ENCODE measurements at places on chromosomes 1 and 21.

- DNase-seq: peak; percentile 53
Observed at GRCh38 chr1:232704694-232705680, 75.1 kb upstream of the SIPA1L2 start.

DNA sequence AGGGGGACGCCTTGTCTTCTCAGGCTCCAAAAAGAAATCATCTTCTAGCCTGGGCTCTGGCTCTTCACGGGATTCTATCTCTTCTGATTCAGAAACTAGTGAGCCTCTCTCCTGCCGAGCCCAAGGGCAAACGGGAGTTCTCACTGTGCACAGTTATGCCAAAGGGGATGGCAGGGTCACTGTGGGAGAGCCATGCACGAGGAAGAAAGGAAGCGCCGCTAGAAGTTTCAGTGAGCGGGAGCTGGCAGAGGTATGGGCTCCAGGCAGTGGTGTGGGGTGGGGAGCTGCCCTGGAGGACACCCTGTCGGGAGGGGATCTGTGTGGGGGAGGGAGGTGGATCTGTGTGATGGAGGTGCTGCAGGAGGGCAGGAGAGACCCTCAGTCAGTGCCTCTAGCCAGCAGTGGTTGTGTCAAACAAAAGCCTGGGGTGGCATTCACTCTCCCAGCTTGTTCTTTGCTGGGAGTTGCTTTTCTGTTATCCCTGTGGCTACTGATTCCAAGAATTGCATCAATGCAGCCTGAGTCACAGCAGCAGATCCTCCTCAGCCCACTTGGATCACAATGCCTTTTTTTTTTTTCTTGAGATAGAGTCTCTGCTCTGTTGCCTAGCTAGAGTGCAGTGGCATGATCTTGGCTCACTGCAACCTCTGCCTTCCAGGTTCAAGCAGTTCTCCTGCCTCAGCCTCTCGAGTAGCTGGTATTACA, 21.8 kb downstream of the KDM4A start:
- peak; percentile 67 for DNase-seq

- DNase-seq: no peak
Observed at GRCh38 chr1:41611068-41611931, 126.8 kb upstream of the EDN2 start.

GRCh38 chr1:229065613-229066012, 205.3 kb upstream of the RAB4A start:
- DNase-seq: no peak

DNA sequence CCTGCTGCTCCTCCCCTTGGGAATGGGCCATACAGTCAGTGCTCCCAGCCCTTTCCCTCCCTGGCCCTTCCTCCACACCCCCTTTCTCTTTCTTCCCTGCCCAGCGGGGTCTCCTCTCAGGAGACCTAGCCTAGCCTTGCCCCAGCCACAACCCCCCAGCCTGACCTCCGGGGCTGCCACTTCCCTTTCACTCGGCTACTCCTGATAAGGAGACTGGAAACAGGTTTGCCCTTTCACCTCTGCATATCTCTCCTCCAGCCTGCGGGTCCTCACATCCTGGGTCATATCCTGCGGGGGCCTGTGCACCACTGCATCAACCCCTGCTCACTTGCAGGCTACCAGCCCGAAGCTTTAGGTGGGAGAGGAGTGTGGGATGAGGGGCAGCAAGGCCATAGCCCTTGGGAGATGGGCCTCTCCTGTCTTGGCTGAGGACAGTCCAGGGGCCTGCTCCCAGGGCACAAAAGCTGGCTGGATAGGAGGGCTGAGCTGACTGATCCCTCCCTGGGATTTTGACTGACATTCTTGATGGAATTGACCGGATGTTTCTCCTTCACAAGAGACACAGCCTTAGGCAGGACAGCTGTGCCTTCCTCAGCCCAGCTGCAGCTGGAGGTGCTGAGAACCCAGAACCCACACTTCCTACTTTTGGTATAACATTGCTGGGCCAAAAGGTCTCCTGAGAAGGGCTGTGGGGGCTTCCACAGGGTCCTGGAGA, 19.2 kb upstream of the ALX3 start:
- DNase-seq: peak; percentile 20

DNA sequence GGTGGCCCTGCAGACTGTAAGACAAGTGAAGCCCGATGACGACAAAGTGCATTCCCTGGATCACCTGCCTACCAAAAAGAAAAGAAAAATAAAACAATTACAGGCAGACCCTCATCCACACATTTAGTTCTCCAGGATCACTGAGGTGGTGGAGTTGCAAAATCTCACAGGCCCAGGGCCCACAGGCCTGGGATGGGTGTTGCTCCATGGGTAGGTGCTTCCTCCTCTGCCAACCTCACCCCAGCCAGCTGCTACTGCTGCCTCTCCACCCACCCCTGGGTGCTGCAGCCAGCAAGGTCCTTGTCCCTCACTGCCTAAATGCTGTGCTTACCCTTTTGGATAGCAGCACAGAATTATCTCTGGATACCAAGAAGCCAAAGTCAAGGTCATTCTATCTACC, 146.4 kb upstream of the GALNT2 start:
- no peak for DNase-seq

DNA sequence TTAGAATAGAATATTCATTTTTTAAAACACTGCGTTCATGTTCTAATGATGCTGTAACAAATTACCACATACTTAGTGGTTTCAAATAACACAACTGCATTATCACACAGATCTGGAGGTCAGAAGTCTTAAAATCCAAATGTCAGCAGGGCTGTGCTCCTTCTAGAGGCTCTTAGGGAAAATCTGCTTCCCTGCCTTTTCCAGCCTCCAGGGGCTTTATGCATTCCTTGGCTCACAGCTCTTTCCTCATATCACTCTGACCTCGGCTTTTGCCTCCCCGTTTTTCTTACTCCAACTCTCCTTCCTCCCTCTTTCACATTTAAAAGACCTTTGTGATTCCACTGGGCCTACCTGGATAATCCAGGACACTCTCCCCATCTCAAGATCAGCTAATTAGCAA, 18.6 kb upstream of the FMN2 start:
- peak; percentile 11 for DNase-seq

GRCh38 chr1:183780159-183780558, 24.8 kb upstream of the RGL1 start:
- no peak for DNase-seq

GRCh38 chr1:153194331-153195050, 8.7 kb upstream of the LELP1 start:
- no peak for DNase-seq

GRCh38 chr1:58418283-58419228, 128.0 kb downstream of the OMA1 start:
- no peak for DNase-seq

DNA sequence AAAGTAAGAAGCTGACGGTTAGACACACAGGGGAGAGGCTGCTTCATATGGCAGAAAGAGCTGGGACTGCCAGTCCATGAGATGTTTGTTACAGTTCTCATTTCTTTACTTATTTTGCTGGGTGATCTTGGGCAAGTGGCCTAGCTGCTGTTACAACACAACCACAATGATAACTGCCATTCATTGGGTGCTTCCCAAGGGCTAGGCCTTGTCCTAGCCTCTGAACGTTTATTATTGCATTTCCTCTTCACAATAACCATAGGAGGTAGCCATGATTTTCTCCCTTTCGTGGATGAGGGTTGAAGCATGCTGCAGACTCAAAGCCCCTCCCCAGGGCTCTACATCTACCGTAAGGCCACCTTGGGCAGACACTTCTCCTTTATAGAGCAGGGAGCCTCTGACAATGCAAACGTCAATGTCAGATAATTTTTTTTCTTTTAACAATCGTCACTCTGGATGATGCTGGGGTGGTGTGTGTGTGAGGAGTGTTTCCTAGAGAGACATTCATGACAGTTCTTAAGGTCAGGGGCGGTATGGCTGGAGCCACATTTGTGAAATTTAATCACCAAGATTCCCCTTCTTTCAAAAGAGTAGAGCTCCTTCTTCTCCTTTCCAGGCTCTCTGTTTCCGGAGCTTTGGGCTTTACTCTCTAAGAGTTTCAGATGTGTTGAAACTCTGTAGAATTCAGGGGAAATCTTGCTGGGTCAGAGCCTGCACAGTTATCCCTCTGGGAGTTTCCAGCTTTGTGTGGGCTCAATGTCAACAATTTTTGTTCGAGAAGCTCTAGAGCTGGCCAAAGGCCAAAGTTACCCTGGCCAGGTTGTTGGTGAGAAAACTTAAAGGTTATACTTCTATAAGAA, 138.5 kb upstream of the SGIP1 start:
- DNase-seq: no peak

GRCh38 chr1:158496374-158496773, 24.4 kb downstream of the OR10R2 start:
- peak; percentile 10 for DNase-seq

- DNase-seq: peak; percentile 60
Observed at GRCh38 chr1:178628637-178629251, 96.3 kb upstream of the RALGPS2 start.

GRCh38 chr1:215625949-215626348, 58.8 kb downstream of the KCTD3 start:
- DNase-seq: no peak

DNA sequence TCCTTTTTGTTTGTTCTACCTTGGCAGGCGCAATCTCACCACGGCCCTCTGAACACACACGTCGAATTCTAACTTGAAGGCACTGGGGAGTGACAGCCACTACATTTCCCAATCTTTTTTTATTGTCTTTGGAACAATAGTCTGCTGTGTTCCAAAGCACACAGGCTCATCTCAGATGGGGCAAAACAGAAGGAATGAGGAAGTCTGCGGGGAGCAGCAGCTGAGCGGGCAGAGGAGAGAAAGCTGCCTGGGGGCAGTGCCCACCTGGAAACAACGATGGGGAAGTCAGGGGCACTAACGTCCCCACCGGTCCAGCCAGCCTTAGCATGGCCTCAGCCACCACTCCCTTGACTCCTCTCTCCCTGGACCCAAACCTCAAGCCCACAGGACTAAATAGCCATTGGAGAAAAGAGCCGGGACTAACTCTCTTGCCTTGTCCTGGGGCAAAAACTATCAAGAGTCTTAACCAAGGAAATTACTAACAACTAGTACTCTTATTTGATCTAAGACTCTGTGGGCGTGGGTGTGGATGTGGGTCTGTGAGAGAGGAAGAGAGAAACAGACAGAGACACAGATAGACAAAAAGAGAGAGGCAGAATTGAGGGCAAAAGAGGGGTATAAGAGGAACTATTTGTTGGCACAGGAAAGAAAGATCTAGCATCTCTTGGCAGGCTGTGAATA, 34.2 kb downstream of the SYF2 start:
- no peak for DNase-seq

- DNase-seq: no peak
Observed at GRCh38 chr1:45272913-45273371, 53.8 kb upstream of the HPDL start.

- DNase-seq: no peak
Observed at GRCh38 chr1:23736437-23737134, 6.7 kb upstream of the ELOA start.

GRCh38 chr1:80993154-80993980, 807.4 kb upstream of the ADGRL2 start:
- no peak for DNase-seq

GRCh38 chr1:241356519-241357365, at the start of gene RGS7:
Gene RGS7 (minus strand): TSS chr1:241357205.
- DNase-seq: peak; percentile 47

- no peak for DNase-seq
Observed at GRCh38 chr1:43639976-43640794, 9.8 kb upstream of the KDM4A start.

DNA sequence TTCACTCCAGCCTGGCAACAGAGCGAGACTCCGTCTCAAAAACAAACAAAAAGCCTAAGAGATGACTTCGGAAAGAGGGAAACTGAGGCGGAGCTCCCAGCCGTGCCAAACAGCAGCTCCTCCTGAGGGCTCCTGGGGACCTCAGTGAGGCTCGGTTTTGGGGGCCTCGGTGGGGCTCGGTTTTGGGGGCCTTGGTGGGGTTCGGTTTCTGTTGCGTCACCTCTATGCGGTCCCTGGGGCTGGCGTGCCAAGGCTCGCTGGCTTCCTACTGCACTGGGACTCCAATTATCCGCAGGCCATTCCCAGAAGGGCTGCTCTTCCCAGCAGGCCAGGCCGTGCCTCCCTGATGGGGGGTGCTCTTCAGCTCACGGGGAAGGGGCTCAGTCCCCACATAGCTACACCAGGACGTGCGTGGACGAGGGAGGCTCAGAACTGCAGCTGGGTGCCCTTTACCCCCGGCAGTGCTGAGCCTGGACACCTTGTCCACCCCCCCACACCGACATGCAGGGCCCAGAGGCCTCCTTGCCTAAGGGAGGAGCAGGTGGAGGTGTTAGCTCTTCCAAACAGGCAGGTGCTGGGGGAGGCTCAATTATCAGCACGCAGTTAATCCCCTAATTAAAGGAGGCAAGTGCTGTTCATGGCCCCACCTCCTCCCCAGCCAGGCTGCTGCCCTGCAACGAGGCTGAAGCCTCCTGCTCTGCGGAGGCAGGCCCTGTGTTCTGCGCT, 5.1 kb upstream of the C1orf159 start:
- DNase-seq: no peak

GRCh38 chr1:22652881-22653316, at the start of gene C1QB:
Gene C1QB (plus strand): TSS chr1:22653236. CDS start chr1:22659463, 6,227 bp downstream.
- DNase-seq: no peak

DNA sequence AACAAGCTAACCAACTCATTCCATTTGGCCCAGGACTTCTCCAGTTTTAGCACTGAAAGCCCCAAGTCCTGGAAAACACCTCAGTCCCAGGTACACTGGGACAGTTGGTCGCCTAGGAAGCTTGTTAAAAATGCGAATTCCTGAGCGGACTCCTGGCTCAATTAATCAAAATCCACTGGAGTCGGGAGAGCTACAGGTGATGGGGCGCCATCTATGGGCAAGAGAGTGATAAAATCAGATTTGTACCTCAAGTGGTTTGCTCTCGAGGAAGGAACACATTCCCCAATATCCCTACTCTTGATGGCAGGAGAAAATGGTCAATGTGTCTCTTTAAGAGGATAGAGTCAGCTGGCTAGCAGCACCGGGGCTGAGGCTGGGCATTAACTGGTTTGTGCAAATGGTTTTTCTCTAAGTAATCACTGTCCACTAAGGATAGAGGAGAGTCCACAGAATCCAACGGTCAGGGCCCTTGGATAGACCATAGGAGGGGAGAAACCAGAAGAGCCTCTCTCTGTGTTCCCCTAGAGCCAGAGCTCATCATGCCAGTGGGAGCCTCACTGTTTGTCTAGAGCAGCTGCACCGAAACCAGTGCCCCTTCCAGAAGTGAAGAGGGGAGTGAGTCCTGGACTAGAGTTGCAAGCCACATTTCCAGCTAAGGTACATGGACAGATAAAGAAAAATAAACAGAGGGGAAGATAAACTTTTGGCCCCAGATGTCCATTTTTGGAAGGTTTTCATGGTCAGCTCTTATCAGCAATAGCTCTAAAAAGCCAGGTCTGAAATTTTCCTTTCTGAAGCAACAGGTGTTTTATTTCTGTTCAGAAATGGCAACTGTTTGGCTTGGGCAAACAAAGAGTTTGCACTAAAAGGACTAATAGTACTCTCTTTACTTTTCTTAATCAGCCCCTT, 148.5 kb downstream of the TENT5C start:
- peak; percentile 76 for DNase-seq

GRCh38 chr1:117753652-117754051, 147.8 kb downstream of the TENT5C start:
- DNase-seq: no peak

GRCh38 chr1:173508541-173508940, 31.4 kb downstream of the PRDX6 start:
- DNase-seq: no peak

DNA sequence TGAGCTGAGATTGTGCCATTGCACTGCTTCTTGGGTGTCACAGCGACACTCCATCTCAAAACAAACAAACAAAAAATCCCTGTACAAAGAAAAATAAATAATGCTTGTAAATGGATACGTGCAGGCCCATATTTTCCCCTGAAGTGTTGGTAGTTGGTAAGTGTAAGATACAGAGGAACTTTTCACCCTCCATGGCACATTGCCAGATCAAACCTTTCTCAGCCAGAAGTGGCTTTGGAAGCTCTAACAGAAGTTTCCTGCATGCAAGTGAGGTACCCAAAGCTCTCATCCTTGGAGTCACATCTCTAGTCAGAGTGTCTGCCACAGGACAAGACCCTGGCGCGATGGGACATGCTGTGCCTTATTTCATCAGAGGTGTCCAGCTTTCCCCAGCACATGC, 7.3 kb downstream of the NDUFV3 start:
- DNase-seq: no peak
